Germinal center (tissue), 1 donor: ENCODE measurements at places on chromosomes 7 and 10.

GRCh38 chr7:102873470-102874165, 39.2 kb upstream of the LRRC17 start:
- no peak for DNase-seq

- no peak for DNase-seq
Measured at GRCh38 chr10:85612833-85613232, 753.8 kb downstream of the GRID1 start.

GRCh38 chr10:78424723-78425122, 391.1 kb downstream of the RPS24 start:
- DNase-seq, result peak; percentile 9

DNA sequence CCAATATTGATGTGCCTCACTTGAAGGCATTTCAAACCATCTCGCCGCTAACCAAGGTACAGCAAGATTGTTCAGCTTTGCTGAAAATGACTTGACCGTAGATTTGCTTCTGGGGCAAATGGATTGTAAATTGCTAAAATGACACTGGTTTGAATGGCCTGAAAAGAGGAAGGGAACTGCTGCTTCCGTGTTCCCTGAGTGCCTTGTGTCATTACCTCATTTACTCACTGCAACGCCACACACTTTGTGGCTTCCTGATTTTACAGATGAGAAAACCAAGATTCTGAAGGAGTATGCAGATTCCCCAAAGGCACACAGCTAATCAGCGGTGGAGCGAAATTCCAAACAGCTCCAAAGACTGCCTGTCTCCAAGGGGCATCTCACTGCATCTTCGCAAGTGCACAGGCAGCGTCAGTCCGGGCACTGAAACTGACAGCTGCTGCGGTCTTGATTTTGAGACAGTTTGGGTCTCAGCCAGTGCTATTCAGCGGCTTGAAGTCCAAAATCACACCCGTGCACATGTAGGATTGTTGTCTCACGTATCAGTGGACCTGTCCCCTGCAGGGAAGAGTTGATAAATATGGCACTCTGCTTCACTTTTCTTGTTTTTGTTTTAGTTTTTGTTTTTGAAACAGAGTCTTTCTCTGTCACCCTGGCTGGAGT, 290.9 kb downstream of the DPP6 start:
- DNase-seq, result no peak

DNA sequence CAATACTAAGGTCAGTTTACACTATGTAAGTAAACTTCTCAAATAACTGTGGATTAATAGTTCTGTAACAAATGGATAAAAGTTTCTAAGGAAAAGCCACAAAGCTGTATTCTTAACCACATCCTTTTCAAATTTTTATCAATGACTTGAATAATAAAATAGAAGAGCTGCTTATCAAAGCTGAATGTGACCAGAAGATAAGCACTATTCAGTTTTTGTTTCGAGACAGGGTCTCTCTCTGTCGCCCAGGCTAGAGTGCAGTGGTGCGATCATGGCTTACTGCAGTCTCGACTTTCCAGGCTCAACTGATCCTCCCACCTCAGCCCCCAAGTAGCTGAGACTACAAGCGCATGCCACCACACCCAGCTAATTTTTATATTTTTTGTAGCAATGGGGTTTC, 17.0 kb downstream of the UPF2 start:
- DNase-seq, result no peak
